ENCODE measurements at places on chromosomes 6 and 20.

DNA sequence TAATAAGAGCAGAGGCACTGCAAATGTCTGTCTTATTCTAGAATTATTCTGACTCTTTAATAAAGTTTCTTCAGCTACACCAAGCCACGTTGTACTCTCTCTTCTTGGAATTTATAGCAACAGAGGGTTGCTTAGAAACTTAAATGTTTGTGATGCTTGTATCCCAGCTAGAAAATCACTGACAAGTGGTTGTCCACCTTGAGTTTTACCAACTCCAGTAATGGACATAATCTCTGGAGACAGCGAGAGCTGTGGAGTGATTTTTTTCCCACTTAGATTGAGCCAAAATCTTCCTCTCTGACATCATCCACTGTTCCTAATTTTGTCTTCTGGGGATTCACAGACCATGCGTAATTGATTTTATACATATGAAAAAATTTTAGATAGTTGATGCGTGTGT lies 8.0 kb downstream of the ECT2L start:
- DNase-seq = no peak

GRCh38 chr6:90019216-90019615 lies 124.9 kb downstream of the GJA10 start:
- DNase-seq = no peak

GRCh38 chr6:137210903-137211302 lies 8.3 kb downstream of the IFNGR1 start:
- no peak for DNase-seq

GRCh38 chr20:17849901-17850683 lies 118.5 kb downstream of the SNX5 start:
- no peak for DNase-seq

DNA sequence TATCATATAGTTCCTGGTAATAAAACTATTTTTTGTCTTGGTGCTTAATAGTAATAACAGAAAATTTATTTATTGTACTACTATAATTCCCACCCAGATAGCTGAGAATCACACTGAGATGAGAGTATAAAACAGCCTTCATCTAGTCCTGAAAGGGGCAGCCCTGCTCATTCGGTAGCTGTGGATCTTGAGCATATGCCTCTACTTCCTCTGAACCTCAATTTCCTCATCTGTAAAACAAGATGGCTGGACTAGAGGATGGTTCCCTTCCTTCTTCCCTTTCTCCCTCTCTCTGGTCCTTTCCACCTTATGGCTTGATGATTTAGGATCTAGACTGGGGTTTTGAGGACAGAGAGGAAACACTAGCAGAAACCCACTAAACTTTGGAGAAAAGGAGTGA lies 15.0 kb downstream of the FKBP5 start:
- no peak for DNase-seq

DNA sequence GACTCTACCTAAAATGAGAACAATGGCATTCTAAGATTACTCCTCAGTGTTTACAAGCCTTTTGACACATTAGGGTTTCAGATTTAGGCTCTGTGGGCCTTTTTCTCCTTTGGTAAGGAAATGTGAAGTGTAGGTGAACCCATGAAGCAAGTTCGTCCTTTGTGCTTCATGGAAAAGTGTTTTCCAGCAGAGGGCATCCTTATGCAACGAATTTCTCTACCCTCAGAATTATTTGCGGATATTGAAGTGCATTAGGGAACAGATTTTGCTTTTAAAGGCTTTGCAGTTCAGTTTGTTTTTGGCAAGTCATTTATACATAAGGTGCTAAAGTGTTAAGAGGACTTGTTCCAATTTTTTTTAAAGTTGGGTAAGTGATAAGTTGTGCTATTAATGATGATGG lies 55.7 kb upstream of the FERMT1 start:
- DNase-seq = no peak

DNA sequence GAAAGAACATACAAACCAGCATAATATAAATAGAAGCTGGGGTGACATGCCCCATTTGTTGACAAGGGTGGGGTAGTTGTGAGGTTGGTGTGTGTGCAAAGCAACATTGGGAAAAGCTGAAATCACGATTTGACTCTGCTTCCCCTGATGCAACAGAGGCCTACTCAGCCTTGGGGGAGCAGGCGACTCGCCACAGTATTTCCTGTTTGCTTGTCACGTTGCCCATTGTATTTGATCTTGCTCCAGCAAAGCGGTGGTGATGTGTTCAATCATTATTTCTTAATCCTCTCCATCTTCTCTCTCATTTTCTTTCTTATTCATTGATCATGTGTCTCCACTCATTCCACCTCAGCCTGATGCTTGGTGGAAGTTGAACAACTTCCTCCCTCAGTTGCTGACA lies 165.8 kb upstream of the CITED2 start:
- peak; percentile 63 for DNase-seq

GRCh38 chr20:16311756-16312155 lies 261.5 kb downstream of the KIF16B start:
- no peak for DNase-seq

DNA sequence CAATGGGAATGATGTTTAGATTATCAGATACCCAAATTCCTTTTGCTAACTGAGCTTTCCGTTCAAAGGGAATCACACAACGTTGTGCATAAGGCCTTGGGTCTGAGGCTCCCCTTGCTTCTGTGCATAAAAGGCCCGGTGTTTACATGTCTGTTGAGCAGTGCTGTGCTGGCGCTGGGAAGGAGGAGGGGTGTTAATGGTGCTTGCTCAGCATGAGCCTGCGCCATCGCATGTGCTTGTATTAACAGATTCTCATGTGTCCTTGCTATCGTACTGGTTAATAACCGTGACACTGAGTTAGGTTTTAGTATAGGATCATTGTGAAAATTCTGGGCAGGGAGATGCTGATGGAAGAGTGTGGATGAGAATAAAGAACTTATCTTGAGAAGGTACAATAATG lies 62.3 kb upstream of the TRAF3IP2 start:
- no peak for DNase-seq

- no peak for DNase-seq
Observed at GRCh38 chr20:33945391-33946081, 48.2 kb upstream of the RALY start.

- no peak for DNase-seq
Observed at GRCh38 chr20:51828762-51829161, 26.4 kb upstream of the SALL4 start.

GRCh38 chr6:51430589-51430988 lies 611.9 kb downstream of the TFAP2B start:
- DNase-seq = no peak

GRCh38 chr6:107305391-107305790 lies 154.0 kb downstream of the PDSS2 start:
- no peak for DNase-seq

- no peak for DNase-seq
Observed at GRCh38 chr20:43969028-43969447, 54.4 kb downstream of the TOX2 start.

- no peak for DNase-seq
Observed at GRCh38 chr20:58449681-58450221, 60.7 kb downstream of the VAPB start.

GRCh38 chr6:131303338-131303930 lies 168.2 kb downstream of the AKAP7 start:
- DNase-seq = no peak

DNA sequence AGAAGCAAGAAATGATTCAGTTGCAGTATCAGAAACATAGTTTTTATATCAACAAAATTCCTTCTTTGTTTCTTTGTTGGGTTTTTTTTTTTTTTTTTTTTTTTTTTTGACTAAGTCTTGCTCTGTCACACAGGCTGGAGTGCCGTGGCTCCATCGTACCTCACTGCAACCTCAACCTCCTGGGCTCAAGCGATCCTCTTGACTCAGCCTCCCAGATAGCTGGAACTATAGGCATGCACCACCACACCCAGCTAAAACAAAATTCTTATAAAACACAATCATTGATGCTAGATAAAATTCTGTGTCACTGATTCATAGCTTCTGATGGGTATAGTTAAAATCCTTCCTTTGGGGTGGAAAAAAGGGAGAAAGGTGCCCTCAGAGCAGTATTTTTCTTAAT lies 110.3 kb upstream of the TNFAIP3 start:
- DNase-seq = no peak

- DNase-seq = no peak
Observed at GRCh38 chr6:16108921-16109658, 19.8 kb upstream of the MYLIP start.

GRCh38 chr6:2034256-2034655 lies 211.1 kb downstream of the GMDS start:
- DNase-seq = no peak

DNA sequence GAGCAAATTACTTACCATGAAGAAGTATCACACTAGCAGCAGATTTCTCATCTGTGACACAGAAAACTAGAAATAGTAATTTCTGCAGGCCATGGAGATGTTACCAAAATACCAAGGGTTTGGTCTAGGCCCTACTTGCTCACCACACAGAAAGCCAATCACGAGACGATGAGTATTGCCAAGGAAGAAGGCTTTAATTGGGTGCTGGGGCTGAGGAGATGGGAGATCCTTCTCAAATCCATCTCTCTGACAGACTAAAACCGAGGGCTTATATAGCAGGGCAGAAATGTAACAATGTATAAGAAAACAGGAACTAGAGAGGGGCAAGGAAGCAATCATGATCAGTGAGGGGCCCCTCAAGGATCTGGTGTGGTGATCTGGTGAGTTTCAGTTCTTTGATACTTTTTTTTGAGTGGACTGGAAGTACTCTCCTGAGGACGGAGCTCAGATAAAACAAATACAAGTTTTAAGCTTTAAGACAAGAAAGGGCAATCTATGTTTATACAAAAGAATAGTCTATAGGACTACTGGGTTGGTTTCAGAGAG lies 40.9 kb downstream of the RNF182 start:
- no peak for DNase-seq

- DNase-seq = no peak
Observed at GRCh38 chr6:57109880-57110279, 19.9 kb downstream of the ZNF451 start.

DNA sequence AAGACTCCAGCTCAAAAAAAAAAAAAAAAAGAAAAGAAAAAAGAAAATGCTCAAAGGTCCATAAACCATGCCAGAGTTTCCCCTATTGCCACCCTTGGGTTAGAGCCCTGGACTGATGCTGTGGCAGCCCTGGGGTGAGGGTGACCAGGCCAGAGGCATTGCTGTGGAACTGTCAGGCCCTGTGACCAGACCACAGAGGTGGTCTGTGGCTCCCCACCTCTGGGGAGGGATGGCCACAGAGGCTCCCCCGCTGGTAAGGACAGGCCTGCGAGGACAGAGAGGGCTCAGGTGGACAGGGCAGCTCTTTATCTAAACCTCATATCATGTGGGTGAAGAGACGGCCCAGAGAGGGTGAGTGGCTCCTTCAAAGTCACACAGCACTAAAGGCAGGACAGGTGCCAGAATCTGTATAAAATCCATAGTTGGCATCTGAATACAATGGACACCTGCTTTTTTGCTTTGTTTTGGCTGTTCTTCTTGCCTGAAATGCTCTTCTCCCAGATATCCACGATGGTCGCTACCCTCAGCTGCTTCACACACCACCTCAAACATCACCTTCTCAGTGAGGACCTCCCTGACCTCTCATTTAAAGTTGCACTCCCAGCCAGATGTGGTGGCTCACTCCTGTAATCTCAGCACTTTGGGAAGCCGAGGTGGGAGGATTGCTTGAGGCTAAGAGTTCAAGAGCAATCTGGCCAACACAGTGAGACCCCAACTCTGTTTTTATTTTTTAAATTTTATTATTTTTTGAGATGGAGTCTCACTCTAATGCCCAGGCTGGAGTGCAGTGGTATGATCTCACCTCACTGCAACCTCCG lies 22.5 kb upstream of the SPDEF start:
- no peak for DNase-seq

GRCh38 chr6:37516076-37516919 lies 16.6 kb upstream of the CCDC167 start:
- peak; percentile 95 for DNase-seq

DNA sequence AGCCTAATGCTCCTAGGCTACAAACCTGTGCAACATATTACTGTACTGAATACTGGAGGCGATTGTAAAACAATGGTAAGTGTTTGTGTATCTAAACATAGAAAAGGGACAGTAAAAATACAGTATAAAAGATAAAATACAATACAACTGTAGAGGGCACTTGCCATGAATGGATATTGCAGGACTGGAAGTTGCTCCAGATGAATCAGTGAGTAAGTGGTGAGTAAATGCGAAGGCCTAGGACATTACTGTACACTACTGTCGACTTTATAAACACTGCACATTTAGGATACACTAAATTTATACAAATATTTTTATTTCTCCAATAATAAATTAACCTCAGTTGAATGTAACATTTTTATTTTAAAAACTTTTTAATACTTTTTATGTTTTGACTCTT lies 485.0 kb downstream of the MMUT start:
- DNase-seq = no peak

GRCh38 chr6:149544646-149545257 lies 1.1 kb downstream of the PPIL4 start:
- no peak for DNase-seq

- DNase-seq = no peak
Observed at GRCh38 chr6:142014515-142014914, 118.2 kb upstream of the GJE1 start.
